ENCODE measurements at places on chromosomes 6 and 20. TPM values are rescaled to one million over a fixed set of nuclear protein-coding genes. Genes with fewer than 3 reads are reported as not detected.

Gene BNIP5
- not detected for total RNA-seq

Gene GRM1
- under 0.01 TPM for total RNA-seq

Gene MCM8
- total RNA-seq, result 14.3 TPM

Gene TPX2
- total RNA-seq, result 6.9 TPM

Gene TGM6
- total RNA-seq, result not detected

Gene SPINT4
- not detected for total RNA-seq

Gene MLN
- not detected for total RNA-seq

Gene PPP1R14C
- 0.29 TPM for total RNA-seq

Gene HLA-DQB2
- not detected for total RNA-seq

Gene OTOR
- not detected for total RNA-seq

All from smooth muscle cell of trachea (primary cell).